EL (cell line): ENCODE measurements at places on chromosomes 2 and 18.

DNA sequence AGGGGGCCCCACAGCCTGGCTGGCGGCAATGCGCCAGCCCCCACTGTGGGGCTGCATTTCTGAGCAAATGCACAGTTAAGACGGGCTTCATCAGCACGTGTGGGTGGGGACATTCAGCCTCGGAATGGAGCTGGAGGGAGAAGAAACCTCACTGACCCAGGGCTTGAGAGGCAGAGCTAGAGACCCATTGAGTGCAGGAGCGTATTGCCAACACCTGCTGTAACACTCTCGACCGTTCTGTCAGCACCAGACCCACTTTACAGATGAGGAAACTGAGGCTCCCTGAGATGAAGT, 200.9 kb upstream of the RAB6C start:
- no peak for DNase-seq

DNA sequence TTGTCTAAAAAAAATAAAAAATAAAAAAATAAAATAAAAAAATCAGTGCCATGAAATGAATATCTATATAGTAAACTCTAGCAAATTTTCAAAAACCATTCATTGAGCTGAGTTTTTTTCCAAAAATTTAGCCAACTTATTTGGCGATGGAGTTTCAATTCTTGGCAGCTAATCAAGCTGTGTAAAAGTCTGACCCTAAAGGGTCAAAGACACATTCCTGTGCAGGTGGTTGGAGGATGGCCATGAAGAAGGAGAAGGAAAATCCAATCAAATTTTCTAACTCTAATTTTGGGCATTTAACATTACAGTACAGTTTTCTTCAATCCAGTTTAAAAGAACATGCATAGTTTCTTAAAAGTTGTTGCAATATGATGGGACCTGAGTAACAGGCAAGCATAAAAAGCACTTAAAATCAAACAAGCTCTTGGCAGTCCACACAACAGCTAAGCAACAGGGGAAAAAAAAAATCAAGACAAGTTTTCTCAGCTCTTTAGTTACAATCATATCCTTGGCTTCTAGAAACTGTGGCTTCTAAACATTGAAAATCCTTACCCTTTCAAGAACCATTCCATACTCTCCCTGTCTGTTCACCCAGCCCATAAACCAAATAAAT, 54.5 kb downstream of the ACVR1 start:
- no peak for DNase-seq

- DNase-seq = no peak
Observed at GRCh38 chr2:28516950-28517349, 21.1 kb downstream of the PLB1 start.

- DNase-seq = no peak
Observed at GRCh38 chr2:169775354-169775753, 23.3 kb upstream of the SSB start.

DNA sequence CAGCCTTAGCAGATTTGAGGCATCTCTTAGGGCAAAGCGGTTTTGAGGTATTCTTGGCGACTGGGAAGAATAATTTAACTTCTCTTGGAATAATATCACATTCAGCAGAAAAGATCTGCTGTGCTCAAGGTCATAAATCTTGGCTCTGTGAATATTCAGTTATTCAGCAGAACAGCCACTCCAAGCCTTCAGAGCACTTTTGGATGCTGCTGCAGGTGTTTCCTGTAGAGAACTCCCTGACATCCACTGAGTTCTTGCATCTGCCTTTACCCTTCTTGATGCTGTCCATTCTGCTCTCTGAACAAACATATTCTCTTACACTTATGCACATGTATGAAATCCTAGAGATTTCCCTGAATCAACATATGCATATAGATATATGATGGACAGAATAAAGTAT, 390.3 kb downstream of the NRXN1 start:
- no peak for DNase-seq

GRCh38 chr2:8189316-8189715, 492.5 kb upstream of the ID2 start:
- DNase-seq = no peak
